CD4-positive, alpha-beta T cell treated with Interleukin-17A for 4 hours (primary cell): ENCODE measurements at places on chromosomes 1 and 21.

- DNase-seq = no peak
These were observed at the start of gene CELA3A for GRCh38 chr1:22001409-22001808. Gene CELA3A (plus strand): TSS chr1:22001657. CDS start chr1:22001675, 18 bp downstream.

GRCh38 chr1:145889722-145890121 is 4.1 kb upstream of the ANKRD35 start:
- no peak for DNase-seq

DNA sequence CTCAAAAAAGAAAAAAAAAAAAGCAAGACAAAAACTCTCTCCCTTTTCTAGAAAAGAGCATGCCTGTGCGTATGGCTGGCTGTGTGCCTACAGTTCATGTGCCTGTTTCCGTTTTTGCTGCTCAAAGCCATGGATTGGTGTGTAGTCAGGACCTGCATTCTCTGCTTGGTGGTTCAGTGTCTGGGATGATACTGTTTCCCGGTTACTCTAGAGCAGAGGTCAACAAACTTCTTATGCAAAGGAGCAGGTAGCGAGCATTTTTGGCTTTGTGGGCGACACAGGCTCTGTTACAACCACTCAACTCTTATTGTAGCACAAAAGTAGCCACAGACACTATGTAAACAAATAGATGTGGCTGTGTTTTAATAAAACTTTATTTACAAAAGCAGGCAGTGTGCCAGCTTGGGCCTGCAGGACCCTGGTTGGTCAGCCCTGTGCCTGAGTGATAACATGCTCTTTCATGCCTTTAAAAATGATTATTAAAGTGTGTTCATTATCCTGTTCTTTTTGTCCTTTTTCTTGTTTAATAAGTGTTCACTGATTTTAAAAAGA is 524.2 kb downstream of the KIF26B start:
- no peak for DNase-seq

DNA sequence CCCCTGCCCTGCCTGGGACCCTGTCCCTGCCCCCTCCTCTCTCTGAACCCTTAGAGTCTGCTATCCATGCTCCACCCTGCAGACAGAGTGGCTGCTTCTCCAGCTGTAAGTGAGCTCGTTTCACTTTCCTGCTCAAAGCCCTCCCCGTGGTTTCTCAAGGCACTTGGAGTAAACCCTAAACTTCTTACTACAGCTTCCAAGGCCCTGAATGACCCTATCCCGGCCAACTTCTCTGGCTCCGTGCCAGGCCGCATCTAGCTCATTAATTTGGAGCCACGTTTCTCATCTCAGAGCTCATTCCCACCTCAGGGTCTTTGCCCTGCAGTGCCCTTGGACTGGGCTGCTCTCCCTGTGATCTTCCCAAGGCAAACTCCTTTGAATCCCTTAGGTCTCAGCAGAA is 235.1 kb upstream of the RUNX1 start:
- DNase-seq = no peak

DNA sequence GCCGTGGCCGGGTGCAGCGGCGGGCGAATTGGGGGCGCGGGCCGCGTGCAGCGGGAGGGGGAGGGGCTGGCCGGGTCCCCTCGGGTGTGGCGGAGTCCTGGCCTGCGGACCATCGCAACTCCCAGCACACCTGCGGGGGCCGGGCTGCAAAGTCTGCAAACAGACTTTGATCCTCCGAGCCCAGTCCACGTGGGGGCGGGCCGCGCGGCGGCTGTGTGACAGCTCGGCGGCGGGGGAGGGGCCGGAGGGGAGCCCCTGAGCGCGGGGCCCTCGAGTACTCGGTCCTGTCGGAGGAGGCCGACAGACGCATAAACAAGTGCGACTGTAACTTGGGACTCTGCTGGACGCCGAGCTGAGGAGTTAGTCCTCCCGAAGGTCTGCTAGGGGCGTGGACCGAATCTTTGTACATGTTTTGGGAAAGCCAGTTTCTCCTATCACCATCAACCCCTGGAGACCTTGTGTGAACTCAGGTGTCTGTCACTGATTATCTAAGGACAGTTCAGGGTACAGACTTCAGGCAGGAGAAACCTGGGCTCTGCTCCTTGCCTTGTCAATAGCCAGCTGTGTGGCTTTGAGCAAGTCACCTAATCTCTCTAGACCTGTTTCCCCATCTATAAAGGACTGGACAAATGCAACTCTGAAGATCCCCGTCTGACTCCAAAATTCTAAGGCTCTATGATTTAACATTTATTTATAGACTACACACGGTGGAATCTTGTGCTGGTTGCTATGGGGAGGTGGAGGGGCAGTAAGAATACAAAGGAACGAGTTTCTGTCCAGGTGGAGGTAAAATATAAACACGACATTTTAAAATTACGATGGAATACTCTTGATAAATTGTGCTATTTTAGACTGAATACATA is 710 bp upstream of the SLC30A1 start:
- peak; percentile 90 for DNase-seq

DNA sequence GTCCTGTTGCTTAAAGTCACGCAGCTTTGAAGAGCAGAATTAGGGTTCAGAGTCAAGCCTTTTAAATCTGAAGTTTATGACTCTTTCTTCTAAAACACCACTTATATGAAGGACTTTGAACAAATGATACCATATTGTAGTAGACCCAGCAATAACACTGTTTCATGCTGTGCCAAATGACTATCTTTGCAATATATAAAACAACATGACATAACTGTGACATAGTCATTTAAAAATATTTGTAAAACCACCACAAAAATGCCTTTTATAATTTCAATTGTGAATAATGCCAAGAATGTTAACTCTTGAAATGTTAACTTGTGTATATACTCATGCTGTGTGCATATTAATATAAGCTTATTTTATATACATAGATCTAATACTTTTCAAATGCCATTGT is 452.1 kb upstream of the NEGR1 start:
- no peak for DNase-seq

GRCh38 chr1:113860891-113861290 is 10.6 kb downstream of the PTPN22 start:
- DNase-seq = no peak

DNA sequence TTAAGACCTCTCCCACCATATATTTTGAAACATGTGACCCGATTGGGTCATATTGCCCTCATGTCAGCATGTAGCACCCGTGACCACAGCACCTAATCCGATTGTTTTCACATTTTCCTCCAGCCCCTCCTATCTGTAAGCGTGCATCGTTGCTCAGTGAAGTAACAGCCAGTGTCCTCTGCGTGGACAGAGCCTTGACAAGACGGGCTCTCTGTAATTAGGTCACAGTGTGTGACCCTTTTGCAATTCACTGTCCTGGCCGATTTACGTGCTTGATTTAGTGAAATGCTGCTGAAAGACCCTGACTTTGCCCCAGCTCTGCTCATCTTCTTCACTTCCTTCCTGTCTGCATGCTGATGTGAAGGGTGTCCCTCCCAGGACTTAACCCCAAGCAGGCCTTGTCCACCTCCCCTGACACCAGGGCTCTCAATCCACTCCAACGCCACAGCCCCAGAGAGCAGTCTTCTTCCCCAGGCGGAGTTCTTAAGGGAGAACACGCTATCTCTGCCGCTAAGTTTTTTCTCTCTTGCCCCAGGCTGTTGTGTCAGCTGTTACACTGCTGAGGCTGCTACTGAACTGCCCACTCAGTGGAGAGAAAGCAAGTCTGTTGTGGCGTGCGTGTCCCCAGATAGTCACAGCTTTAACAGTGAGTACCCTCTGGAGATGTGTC is 19.4 kb downstream of the URB2 start:
- no peak for DNase-seq

- DNase-seq = no peak
These were observed 22.4 kb downstream of the TCP10L start for GRCh38 chr21:32562915-32563314.

DNA sequence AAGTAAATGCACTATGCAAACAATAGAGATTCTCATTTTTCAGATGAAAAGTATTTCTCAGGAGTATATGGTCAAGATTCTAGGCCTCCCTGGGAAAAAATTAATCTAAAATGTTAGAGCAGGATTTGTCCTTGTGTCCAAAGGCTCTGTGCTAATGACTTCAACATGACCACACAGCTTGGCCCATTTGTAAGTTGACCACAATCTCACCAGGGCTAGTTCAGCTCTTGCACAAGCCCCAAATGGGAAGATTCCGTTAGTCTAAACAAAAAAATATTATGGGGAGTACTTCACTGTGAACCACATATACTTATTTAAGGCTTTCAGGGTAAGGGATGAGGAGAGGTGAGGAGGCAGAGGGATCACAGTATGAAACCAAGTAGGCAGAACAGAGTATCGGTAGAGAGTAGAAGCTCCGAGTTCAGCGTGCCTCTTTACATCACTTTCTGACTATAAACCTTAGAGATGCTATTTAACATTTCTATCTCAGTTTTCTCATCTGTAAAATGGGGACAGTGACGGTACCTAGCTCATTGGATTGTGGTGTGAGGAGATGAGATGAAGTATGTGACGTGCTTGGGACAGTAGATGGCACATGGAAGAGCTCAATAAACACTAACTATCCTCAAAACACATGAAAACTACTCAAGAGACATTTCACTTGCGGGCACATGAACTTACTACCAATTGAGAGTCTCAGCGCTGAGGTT is 37.8 kb upstream of the CTTNBP2NL start:
- no peak for DNase-seq

GRCh38 chr1:208131621-208132286 is 112.4 kb downstream of the PLXNA2 start:
- DNase-seq = no peak

- DNase-seq = no peak
These were observed 12.1 kb downstream of the EPHA10 start for GRCh38 chr1:37752583-37753471.

DNA sequence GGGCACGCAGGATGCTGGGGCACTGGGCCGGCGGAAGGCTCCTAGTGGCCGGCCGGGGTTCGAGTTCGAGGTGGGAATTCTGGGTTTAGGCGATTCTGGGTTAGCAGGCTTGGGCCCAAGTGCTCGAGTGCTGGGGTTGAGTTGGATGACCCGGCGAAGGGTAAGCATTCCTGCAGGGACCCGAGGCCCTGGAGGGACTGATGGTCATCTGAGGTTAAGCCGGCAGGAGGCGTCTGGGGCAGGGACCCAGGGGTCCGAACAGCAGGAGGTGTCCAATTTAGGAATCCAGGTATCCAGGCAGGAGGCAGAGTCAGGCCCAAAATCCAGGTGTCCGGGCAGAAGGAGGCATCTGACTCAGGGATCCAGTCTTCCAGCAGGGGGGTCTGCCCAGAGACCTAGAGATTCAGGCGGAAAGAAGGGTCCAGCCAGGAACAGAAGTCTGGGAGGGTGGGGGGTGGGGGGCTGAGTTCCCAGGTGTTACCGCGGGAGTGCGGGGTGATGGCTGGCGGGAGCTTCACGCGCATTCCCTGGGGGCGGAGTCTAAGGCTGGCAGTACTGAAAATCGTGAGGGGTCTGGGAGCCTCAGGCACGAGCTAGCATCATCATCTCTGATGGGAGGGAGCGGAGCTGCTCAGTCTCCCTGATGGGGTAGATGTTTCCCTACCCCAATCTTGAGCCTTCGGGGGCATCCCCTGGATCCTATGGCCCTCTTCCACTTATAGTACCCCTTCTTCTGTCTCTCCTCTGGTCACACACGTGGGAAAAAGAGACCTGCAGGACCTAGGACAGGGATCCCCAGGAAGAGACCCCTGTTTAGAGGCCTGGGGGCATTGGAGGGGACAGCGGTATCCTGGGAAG is 585 bp downstream of the GPR3 start:
- DNase-seq = no peak

DNA sequence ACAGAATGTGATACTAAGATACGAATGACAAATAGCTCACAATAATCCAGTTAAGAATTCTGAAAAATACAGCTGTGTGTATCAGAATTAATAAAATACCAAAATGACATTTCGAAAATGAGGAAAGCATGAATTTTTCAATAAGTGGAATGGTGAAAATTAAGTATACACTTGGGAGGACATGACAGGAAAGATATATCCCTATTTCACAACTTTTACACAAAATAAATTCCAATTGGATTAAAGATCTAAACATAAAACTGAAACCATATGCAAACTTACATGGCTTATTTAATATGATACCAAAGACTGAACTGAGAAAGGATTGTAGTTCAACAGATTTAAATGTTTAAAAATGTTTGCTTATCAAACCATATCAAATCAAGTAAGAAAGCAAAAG is 510.4 kb upstream of the ADAMTS5 start:
- no peak for DNase-seq
